Activated CD8-positive, alpha-beta T cell treated with anti-CD3 and anti-CD28 coated beads for 36 hours (primary cell): ENCODE measurements at places on chromosomes 5 and 9.

- no peak for DNase-seq
Measured at GRCh38 chr5:110177729-110178128, 488.0 kb downstream of the MAN2A1 start.

GRCh38 chr5:29833394-29833793 is 1360.1 kb upstream of the CDH6 start:
- DNase-seq: no peak

- DNase-seq: no peak
Measured at GRCh38 chr9:76605321-76605900, 146.4 kb downstream of the GCNT1 start.

GRCh38 chr9:106731910-106732309 is 131.1 kb upstream of the ZNF462 start:
- no peak for DNase-seq

GRCh38 chr9:21968331-21969010 is 25.7 kb downstream of the CDKN2A start:
- DNase-seq: no peak

DNA sequence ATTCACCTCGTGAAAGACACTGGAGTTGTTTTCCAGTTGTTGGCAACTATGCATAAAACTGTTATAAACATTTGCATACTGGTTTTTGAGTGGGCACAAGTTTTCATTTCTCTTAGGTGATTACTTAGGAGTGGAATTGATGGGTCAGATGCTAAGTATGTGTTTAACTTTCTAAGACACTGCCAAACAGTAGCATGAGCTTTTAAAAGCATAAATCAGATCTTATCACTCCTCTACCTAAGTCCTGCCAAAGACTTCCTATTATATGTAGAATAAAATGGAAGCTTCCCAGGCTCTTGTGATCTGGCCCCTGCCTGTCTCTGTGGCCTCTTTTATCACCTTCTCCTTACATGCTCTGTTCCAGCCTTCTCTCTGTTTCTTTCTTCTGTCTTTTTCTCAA is 72.6 kb downstream of the SH3RF2 start:
- DNase-seq: no peak

GRCh38 chr5:119071561-119071995 is 691 bp downstream of the DMXL1 start:
- no peak for DNase-seq

DNA sequence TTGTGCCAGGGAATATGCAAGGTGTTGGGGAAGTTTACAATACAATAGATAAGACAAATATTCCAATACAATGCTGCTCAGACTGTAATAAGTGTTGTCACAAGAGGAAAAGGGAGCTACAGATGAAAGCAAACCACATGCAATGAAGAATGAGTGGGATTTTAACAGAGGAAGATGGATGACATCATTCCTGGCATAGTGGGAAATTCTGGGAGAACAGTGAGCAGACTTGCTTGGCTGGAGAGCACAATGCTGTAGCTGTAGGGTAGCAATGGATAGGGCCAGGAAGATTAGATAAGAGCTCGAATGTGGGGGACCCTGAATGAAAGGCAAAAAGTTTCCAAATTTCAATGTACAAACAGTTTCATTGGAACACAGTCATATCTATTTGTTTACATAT is 9.5 kb upstream of the DPYSL3 start:
- no peak for DNase-seq

DNA sequence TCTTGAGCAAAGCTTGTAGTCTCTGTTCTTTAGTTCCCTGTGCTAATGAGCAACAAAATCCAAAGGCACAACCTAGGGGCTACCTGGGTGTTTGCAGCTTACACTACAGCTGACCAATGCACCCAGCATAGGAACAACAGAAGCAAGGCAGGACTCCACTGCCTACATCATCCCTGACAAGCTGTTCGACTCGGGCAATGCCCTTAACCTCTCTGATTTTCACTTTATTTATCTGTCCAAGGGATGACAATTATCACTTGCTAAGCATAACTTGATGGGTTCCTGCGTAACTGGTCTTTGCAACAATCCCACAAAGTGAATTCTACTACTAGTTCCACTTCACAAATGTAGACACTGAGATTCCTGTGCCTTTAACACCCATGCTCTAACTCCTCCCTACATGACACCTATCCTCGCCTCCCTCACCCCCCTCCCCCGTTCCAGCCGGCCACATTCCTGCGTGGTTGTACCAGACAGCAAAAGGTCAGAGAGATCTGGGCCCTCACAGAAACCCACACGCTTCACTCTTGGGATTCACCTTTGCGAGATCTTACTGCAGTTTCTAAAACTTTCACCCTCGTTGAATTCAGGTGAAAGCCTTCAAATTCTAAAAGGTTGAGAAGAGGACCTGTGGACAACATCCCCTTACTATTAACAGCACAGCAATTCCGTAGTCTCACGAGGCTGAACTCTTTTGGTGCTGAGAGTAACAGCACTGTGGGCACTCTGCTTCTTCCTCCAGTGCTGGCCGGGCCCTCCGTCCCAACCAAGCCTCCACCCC is 995 bp downstream of the IPPK start:
- peak; percentile 74 for DNase-seq

DNA sequence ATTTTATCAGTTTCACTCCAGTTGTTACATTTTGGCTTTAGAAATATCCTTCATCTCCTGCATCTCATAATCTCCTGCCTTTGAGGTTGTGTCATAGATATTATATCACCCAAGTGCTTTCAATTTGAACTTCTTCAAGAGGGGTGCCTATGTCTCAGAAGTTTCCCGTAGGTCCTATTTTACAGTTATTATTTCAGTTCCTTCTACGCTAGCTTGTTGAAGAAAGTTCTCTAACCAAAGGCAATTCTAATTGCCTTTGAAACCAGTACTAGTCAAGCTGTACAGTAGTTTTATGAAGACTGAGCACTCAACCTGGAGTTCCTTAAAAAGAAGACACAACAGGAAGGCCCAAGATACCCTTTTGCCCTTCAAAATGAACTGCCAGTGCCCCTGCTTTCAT is 116.4 kb downstream of the ZCCHC7 start:
- no peak for DNase-seq

DNA sequence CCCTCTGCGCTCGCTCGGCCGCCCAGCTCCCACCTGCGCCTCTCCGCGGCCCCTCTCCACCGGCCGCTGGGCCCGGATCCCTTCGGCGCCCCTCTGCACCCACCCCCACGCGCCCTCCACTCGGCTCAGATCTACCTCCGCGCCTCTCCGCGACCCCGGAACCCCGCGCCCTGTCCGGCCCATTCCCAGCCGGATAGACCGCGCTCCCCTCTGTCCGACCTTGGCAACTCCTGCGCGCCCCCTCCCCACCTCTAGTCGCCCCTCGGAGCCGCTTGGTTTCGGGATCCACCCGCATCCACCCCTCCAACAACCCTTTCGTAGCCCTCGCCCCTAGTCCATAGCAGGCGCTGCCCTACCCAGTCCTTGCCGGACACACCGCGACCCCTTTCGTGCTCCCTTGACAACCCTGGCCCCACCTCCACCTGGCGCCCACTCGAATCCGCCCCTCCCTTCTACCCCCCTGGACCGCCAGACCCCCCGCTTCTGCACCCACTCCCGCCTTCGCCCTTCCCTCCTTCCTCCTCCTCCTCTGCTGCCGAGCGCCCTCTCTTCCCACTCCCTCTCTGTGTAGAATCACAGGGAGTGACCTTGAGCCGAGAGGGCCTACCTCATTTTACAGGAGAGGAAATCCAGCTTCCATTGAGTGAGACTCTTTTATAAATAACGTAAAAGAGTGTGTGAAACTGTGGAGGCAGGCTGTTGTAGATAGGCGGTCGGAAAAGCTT is 525 bp upstream of the AK3 start:
- DNase-seq: no peak

- DNase-seq: no peak
Measured at GRCh38 chr9:80946496-80947170, 742.7 kb downstream of the TLE1 start.

- no peak for DNase-seq
Measured at GRCh38 chr5:36552651-36553393, 53.6 kb upstream of the SLC1A3 start.

DNA sequence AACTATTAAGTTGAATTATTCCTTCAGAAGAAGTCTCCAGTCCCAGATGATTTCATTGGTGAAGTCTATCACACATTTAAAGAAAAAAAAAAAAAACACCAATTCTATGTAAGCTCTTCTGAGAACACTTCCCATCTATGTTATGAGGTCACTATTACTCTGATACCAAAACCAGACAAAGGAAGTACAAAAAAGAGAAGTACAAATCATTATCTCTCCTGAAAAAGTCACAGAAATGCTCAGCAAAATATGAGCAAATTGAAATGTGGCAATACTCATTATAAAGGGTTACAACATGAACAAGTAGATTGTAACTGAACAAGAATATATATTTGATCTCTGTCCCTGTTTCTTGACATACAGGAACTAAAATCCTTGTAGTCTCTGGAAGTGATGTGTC is 280.4 kb downstream of the TLE1 start:
- no peak for DNase-seq

- no peak for DNase-seq
Measured at GRCh38 chr5:173862047-173862477, 26.1 kb upstream of the CPEB4 start.

DNA sequence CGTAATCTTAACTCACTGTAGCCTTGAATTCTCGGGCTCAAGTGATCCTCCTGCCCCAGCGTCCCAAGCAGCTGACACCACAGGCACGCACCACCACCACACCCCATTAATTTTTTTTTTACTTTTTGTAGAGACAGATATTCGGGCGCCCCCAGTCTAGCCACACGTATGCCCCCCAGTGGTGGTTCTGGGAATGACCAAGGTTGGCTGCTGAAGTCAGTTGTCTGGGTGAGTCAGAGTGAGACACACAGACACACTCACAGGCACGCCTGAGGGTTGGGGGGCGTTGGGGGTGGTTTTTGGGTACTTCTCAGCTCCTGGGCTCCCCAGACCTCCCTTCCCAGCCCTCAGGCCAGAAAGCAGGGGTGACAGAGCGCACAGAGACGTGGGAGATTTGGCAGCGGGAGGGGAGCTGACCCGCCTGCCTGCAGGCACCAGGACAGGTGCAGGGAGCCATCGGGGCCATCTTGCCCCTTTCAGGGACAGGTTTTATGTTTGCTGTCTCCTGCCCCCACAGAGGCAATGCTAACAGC is 4.2 kb upstream of the ENTPD8 start:
- DNase-seq: peak; percentile 94

GRCh38 chr9:94623253-94623652 is 16.1 kb downstream of the FBP1 start:
- DNase-seq: peak; percentile 63

- no peak for DNase-seq
Measured at GRCh38 chr5:87541033-87541432, 128.3 kb upstream of the CCNH start.
